Epithelial cell of umbilical artery (primary cell): ENCODE measurements at places on chromosomes 1 and 21. TPM values are rescaled to one million over a fixed set of nuclear protein-coding genes. Genes with fewer than 3 reads are reported as not detected.

SERPINC1 gene
- not detected in 2 replicates for total RNA-seq

TSTD1 gene
- 38.3 and 82.1 TPM in 2 replicates for total RNA-seq

LCE2D gene
- total RNA-seq, result not detected in 2 replicates

AUNIP gene
- 4.5 and 5.5 TPM in 2 replicates for total RNA-seq
